Brain (organoid and tissue), 16 donors: ENCODE measurements at places on chromosomes 3 and 15.

DNA sequence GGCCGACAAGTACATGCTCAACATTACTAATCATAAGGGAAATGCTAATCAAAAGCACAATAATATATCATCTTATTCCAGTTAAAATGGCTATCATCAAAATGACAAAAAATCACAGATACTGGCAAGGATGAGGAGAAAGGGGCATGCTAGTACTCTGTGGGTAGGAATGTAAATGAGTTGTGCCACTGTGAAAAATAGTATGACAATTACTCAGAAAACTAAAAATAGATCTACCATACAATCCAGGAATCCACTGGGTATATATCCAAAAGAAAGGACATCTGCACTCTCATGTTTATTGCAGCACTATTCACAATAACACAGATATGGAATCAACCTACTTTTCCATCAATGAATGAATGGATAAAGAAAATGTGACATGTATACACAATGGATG lies 1256.5 kb downstream of the SI start:
- no peak for DNase-seq

DNA sequence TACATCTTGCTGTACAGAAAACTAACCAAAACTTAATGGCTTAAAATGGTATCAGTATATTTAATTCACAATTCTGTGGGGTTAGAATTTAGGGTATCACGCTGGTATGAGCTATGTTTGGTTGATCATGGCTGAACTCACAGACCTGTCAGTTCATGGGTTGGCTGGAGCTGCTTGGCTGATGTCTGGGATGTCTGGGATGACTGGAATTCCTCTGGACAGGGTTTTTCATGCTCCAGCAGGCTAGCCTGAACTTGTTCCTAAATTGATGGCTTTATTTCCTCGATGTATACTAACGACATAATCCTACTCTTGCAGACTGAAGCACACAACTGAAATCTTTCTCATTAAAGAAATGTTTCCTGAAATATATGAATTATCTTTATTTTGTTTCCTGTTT lies 338.9 kb upstream of the GBE1 start:
- DNase-seq, result no peak

- no peak for DNase-seq
Observed at GRCh38 chr3:170621256-170621655, 35.4 kb upstream of the SLC7A14 start.

DNA sequence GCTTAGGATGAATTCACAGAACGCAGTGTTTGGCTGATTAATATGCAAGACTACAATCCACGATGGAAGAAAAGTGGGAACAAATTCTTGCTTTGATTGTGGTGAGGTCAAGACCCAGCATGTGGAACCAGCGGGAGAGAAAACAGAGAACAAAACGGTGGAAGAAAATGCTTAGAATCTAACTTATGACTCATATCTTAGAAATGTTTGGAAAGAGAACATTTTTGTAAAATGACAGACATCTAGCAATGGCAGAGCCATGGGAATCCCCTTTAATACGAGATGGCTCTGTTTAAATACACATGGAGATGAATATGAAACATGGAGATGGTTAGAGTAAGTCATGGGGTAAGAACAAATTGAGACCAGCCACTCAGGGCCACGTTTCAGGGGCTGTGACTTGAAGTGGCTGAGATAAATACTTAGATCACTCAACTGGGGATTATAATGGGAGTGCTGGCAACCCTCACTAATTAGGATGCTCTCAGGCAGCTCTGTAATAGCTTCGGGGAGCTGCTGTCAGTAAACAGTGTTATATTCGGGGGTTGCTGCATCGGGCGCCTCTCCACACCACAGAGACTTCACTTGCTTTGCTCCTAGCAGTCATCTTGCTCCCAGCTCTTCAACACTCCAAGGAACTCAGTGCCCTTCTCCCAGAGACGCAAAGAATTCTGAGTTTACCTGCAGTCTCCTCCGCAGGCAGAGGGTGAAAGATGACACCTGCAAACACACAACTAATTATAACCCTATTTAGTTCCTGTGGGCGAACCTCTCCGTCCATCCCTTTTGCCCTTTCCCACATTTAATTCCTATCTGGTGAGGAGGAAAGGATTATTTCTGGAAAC lies 68.0 kb upstream of the ONECUT1 start:
- DNase-seq, result no peak

- DNase-seq, result no peak
Observed at GRCh38 chr15:98069256-98069655, 108.8 kb downstream of the ARRDC4 start.

- peak; percentile 42 for DNase-seq
Observed at GRCh38 chr15:62109982-62110851, 43.4 kb downstream of the C2CD4A start.

DNA sequence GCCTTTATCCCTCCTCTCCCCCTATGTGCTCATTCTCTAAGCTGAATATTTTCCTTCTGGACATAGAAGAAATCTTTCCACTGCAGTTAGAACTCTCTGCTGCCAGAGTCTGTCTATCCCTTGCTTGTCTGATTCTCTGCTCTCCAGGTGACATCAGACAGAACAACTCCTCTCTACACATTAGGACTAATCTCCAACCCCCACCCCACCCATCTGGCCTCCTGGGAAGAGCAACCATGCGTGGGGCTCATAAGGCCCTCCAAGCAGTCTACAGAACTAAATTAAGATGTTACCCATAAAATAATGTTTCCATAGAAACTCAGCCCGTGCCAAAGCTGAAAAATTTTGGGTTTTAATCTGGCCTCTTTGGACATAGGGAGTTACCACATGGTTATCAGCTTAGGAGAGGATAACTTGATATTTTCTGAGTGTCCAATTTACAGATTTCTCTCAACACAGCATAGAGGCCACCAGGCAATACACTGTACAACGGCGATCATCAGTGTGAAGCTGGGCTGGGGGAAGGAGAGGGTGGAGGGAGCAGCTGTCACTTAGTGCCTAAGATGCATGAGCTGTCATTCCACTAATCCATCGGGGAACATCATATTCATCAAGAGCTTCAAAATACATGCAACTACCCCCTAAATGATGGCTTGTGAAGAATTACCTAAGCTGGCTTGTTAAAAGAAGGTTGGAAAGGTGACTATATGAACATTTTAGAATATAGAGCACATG lies 199.4 kb downstream of the CLSTN2 start:
- no peak for DNase-seq
